ENCODE measurements at places on chromosomes 2 and 18.

DNA sequence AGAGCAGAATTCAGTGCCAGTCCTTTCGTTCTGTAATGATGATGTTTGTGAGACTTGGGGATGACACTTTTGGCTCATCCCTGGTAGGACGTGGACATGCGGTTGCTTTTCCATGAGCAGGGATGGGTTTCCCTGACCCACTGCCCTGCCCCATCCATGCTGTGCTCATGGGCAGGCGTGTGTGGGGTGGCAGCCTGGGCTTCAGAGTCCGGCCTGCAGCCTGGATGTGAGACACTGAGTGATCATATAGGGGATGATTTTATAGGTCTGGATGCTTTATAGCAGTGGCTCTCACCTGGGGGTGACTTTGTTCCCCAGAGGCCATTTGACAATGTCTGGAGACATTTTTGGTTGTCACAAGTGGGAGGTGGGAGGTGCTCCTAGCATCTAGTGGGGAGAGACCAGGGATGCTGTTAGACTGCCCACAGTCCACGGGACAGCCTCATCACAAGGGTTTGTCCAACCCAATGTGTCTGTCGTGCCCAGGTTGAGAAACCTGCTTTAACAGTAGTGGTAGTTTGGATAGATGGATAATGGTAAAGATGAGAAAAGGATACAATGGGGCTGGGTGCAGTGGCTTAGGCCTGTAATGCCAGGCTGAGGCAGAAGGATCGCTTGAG is 38.9 kb downstream of the LDLRAD4 start:
- no peak for DNase-seq

GRCh38 chr2:79849241-79849640 is 336.4 kb downstream of the CTNNA2 start:
- no peak for DNase-seq

DNA sequence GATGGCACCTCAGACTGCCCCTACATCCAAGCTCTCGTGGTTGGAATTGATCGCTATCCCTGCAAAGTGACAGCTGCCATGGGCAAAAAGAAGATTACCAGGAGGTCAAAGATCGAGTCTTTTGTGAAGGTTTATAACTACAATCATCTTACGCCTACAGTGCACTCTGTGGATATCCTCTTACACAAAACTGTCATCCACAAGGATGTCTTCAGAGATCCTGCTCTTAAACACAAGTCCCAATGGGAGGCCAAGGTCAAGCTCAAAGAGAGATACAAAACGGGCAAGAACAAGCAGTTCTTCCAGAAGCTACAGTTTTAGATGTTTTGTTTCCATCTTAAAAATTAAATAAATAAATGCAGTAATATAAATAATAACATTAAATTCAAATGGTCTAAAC is 45.4 kb downstream of the INO80D start:
- DNase-seq, result no peak

GRCh38 chr2:15940661-15941480 is 521 bp downstream of the MYCN start:
- DNase-seq, result no peak

GRCh38 chr2:47239119-47239969 is 84.2 kb upstream of the STPG4 start:
- DNase-seq, result no peak
